ENCODE measurements at places on chromosomes 2 and 18. TPM values are rescaled to one million over a fixed set of nuclear protein-coding genes. Genes with fewer than 3 reads are reported as not detected.

The GALNT13 gene
- total RNA-seq, result under 0.01 TPM

The BCL11A gene
- 65.4 TPM for total RNA-seq

The CREG2 gene
- 0.27 TPM for total RNA-seq

The C1GALT1C1L gene
- 0.27 TPM for total RNA-seq

The HTR2B gene
- not detected for total RNA-seq

The OR6B2 gene
- not detected for total RNA-seq

The PDE11A gene
- total RNA-seq, result under 0.01 TPM

The MGAT4A gene
- total RNA-seq, result 6.7 TPM
